ENCODE measurements at places on chromosomes 6 and 20. TPM values are rescaled to one million over a fixed set of nuclear protein-coding genes. Genes with fewer than 3 reads are reported as not detected.
A peak's percentile ranks its signal among the peaks of the same experiment; 100 is the strongest.

The PCK1 gene
- total RNA-seq, result 0.31 TPM

The C20orf144 gene
- total RNA-seq, result not detected

GRCh38 chr6:26571592-26572296 lies 25.0 kb upstream of the ABT1 start:
- no peak for DNase-seq

DNA sequence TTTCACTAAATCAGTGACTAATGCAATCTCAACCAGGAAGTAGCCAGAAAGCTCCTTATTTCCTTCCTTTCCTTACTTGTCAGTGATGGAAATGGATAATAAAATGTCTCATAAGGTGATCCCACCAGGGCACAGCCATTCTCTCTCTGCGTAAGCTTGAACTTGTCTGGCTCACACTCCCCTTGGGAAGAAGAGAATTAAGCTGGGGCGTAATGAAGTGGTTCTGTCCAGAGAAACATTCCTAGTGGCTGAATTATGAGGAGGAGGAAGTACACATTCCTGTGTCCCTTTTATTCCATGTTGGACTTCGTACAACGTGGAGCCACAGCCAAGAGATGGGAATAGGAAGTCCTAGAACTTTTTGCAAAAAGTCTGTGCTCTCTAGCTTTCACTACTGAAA lies 93.7 kb downstream of the MTHFD1L start:
- no peak for DNase-seq

DNA sequence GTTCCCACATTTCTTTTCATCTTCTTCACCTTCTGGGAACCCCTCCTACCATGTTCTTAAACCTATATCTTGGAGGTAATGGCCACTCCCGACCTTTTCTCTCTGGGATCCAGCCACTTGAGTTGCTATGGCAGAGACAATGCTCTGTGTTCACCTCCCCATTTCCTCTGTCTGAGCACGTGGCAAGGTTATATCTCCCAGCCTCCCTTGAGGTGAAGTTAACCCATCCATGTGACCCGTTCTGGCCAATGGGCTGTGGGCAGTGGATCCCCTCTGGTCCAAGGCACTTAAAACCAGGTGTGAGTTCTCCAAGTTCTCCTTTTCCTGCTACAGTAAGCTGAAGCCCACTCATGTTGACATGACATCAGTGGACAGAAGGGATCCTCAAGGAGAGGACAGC lies 261.4 kb downstream of the LRFN2 start:
- DNase-seq, result no peak

GRCh38 chr6:34575326-34575725 lies 19.2 kb upstream of the SPDEF start:
- DNase-seq, result no peak

GRCh38 chr6:140602431-140603248 lies 1228.2 kb upstream of the CITED2 start:
- no peak for DNase-seq

DNA sequence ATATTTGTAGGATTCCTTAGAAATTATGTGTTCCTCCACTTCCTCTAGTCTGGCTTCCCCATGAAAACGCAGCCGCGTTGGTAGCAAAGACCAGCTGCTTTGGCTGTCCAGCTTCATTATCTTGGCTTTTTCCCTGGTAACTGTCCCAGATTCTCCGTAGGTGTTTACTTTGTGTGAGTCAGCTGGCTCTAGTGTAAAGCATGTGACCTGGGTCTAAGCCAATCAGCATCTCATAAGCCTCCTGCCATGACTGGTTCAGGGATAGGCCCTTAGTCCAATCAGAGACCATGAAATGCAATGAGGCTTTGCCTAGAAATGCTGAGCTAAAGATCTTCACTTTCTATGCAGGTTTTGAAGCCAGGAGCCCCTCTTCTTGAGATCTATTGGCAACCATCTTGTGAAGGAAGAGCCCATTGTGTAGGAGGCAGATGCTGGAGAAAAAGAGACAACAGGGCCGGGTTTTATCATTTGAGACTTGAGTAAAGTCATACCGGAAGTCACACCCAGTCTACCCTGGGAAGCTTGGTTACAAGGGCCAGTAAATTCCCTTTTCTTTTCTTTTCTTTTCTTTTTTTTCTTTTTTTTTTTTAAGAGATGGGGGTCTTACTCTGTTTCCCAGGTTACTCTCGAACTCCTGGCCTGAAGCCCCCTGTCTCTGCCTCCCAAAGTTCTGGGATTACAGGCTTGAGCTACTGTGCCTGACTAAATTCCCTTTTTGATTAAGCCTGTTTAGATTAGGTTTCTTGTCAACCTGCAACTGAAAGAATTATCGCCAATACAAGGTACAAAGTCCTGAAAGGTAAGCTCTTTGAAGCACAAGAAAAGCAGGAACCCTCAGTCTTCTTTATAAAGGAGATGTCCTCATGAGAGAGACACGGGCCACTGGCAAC lies 256.5 kb upstream of the RREB1 start:
- peak; percentile 34 for DNase-seq

- peak; percentile 21 for DNase-seq
Observed at GRCh38 chr20:4026093-4026601, 10.8 kb upstream of the RNF24 start.

The BMP6 gene
- total RNA-seq, result 6.9 TPM

- DNase-seq, result no peak
Observed at GRCh38 chr6:26194816-26195375, 107.7 kb downstream of the HFE start.

Data from occipital lobe (tissue), 3 donors.